Heart right ventricle (tissue), 16 donors: ENCODE measurements at places on chromosomes 2 and 18. TPM values are rescaled to one million over a fixed set of nuclear protein-coding genes. Genes with fewer than 3 reads are reported as not detected.

DNA sequence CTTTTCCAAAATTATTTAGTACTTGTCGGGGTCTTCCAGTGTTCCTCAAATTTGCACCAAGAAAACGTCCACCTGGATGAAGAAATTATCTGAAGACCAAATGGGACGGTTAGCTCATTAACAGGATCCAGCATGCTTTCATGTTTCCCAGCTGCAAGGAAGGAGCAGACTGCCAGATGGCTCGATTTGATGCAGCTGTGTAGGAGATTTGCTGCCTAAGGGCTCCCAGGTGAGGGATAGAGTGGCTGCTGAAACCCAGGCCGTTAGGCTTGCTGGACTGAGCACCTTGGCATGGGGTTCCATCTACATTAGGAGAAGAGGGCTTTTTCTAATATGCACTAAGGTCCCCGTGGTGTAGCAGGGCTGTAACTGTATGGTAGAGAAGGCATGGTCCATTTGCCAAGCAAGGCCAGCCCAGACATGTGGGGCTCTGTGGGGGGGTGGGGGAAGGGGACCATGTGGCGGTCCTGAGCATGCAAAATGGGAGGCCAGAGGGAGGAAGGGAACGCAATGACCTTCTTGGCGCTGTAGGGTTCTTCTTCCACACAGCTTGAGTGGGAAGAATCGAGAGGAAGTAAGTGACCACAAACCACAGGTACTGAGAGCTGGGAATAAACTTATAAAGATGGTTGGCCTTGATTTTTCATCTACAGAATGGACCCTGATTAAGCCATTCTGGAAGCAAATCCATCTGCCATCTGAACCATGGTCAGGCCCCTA lies 144.0 kb downstream of the TMEM163 start:
- no peak overlapping the region for H3K4me3 ChIP-seq
- H3K4me1 ChIP-seq, result no peaks in the 10 kb centered on the region
- H3K27me3 ChIP-seq, result no peaks in the 10 kb centered on the region
- no peaks in the 10 kb centered on the region for H3K36me3 ChIP-seq

The SRSF7 gene
- 58.4 TPM for total RNA-seq

GRCh38 chr2:181047829-181048228 lies 67.4 kb downstream of the UBE2E3 start:
- no peaks in the 10 kb centered on the region for H3K4me1 ChIP-seq
- no peaks in the 10 kb centered on the region for H3K36me3 ChIP-seq
- no peak overlapping the region for H3K27ac ChIP-seq
- DNase-seq, result no peak
- H3K4me3 ChIP-seq, result no peak overlapping the region

DNA sequence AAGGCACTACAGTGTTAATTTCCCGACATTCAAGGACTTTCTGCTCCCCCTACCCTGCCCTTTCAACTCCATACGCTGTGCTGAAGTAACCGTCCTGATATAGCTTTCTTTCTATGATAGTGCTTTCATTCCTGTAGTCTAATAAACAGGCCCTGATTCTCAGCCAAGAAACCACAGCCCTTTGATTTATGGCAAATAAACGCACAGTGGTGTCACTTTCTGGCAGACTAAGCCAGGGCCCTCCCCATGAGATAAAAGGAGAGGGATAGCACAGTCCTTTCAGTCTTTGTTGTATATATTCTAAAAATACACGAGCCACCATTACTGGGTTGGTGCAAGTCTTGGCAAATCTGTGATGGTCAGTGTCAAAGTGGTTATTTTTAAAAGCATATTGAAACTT lies 291.2 kb downstream of the ALPK2 start:
- no peak for DNase-seq
- peaks cover 26% of the 10 kb centered on the region for H3K4me1 ChIP-seq
- peak overlapping the region; percentile 54 for H3K27ac ChIP-seq
- H3K36me3 ChIP-seq, result no peaks in the 10 kb centered on the region
- H3K27me3 ChIP-seq, result no peaks in the 10 kb centered on the region

- DNase-seq, result no peak
- H3K36me3 ChIP-seq, result no peaks in the 10 kb centered on the region
- H3K27me3 ChIP-seq, result no peaks in the 10 kb centered on the region
- no peak overlapping the region for H3K27ac ChIP-seq
These were observed 1666.8 kb upstream of the TMEFF2 start for GRCh38 chr2:193861557-193861956.

The EFHD1 gene
- 20.8 TPM for total RNA-seq
